ENCODE measurements at places on chromosomes 1 and 21.

DNA sequence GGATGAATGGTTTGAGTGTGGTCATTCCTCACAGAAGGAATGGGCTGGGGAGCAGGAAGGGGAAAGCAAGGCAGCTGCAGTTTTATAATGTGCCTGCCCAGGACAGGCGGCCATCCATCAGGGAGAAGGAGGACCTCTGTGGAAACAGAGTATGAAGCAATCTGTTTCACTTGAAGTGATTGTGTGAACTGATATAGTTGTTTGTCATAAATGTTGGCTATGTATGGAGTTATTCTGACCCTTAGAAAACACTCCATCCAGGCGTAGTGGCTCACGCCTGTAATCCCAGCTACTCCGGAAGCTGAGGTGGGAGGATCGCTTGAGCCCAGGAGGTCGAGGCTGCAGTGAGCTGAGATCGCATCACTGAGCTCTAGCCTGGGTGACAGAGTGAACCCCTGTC lies 46.5 kb downstream of the NENF start:
- peaks cover 12% of the 10 kb centered on the region for H3K36me3 ChIP-seq
- DNase-seq: no peak
- peaks cover 37% of the 10 kb centered on the region for H3K4me1 ChIP-seq
- H3K27me3 ChIP-seq: no peaks in the 10 kb centered on the region
- no peak overlapping the region for H3K4me3 ChIP-seq

GRCh38 chr1:205680073-205680851 lies at the start of gene SLC45A3:
SLC45A3 (minus strand) TSS chr1:205680509; CDS start chr1:205664656, 15,853 bp downstream.
- DNase-seq: peak; percentile 51
- peak within 1 kb of the TSS; percentile 70 for H3K27ac ChIP-seq
- H3K36me3 ChIP-seq: peaks cover 27% of the 10 kb centered on the region
- peak within 1 kb of the TSS; percentile 91 for H3K4me3 ChIP-seq
- peaks cover 30% of the 10 kb centered on the region for H3K4me1 ChIP-seq

DNA sequence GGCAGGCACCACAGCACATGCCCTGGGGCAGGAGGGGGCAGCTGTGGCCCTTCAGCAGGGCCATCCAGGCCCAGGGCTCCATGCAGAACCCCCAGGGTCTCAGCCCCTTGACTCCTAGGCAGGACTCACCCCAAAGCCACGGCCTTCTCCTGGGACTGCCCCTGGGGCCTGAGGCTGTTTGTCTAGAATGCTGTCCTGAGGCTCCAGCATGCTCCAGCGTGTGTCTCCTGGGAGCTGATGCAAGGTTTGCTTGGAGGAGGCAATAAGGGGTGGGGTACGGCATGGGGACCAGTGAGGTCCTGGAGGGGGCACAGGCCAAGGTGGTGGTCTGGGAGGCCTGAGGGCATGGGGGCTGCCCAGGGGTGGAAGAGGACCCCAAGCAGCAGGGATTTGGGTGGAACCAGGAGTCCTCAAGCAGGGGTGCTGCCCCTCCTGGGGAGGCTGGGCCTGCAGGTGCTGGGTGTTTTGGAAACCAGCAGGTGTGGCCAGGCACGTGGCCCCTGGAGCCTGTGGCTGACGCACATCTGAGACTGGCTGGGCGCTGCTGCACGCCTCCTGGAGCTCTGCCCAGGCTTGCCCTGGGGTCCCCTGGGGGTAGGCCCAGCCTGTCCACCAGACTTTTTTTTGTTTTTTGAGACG lies 7.8 kb upstream of the CALML6 start:
- H3K4me1 ChIP-seq: peaks cover 5% of the 10 kb centered on the region
- no peak overlapping the region for H3K4me3 ChIP-seq
- no peaks in the 10 kb centered on the region for H3K27me3 ChIP-seq
- peaks cover 14% of the 10 kb centered on the region for H3K36me3 ChIP-seq
- DNase-seq: no peak

GRCh38 chr1:41361495-41362356 lies 492 bp downstream of the FOXO6 start:
- peak overlapping the region; percentile 35 for H3K4me3 ChIP-seq
- DNase-seq: peak; percentile 54
- no peaks in the 10 kb centered on the region for H3K36me3 ChIP-seq
- H3K4me1 ChIP-seq: peaks cover 39% of the 10 kb centered on the region

GRCh38 chr1:52669696-52670095 lies 28.5 kb downstream of the COA7 start:
- H3K27me3 ChIP-seq: no peaks in the 10 kb centered on the region
- peaks cover 8% of the 10 kb centered on the region for H3K4me1 ChIP-seq
- no peak overlapping the region for H3K4me3 ChIP-seq
- H3K36me3 ChIP-seq: peaks cover 3% of the 10 kb centered on the region

DNA sequence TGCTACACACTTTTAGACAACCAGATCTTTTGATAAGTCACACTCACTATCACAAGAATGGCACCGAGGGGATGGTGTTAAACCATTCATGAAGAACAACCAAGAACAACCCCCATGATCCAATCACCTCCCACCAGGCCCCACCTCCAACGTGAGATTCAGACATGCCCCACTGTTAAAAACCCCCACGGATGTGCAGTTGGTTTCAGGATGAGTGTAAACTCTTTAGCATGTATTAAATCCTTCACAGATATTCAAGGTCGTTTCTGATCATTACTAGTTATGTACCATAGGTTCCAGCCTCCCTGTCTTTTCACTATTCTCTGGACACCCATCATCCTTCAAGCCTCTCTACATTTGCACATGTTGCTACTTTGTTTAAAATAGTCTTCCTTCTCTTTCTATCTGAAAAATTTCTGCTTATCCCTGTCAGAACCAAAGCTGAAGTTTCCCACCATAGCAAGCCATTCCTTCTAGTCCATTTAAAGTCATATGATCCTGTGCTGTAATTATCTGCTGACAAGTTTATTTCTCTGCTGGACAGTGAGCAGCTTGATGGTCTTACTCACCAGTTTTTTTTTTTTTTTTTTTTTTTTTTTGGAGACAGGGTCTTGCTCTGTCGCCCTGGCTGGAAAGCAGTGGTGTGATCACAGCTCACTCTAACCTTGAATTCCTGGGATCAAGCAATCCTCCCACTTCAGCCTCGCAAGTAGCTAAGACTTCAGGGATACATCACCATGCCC lies 36.8 kb downstream of the MAP10 start:
- no peak overlapping the region for H3K27ac ChIP-seq
- peaks cover 19% of the 10 kb centered on the region for H3K4me1 ChIP-seq
- no peak overlapping the region for H3K4me3 ChIP-seq
- H3K27me3 ChIP-seq: no peaks in the 10 kb centered on the region
- no peaks in the 10 kb centered on the region for H3K36me3 ChIP-seq

GRCh38 chr1:153699768-153700167 lies 21.3 kb downstream of the NPR1 start:
- no peaks in the 10 kb centered on the region for H3K27me3 ChIP-seq
- no peaks in the 10 kb centered on the region for H3K36me3 ChIP-seq
- no peak overlapping the region for H3K27ac ChIP-seq

DNA sequence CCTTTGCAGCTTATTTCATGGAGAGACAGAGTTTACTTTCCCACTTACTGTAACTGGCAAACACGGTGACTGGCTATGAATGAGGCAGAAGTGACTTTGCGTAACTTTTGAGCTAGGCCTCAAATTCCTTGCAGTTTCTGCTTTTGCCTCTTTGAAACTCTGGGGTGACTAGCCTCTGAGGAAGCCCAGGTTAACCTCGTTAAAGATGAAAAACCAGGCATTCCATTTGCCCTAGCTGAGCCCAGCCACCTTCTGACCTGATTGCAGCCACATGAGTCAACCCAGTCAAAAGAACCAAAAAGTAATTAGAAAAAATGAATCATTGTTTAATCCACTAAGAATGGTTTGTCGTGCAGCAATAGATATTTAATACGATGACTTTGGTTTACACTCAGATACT lies 20.4 kb downstream of the PRMT6 start:
- H3K27me3 ChIP-seq: no peaks in the 10 kb centered on the region
- H3K4me1 ChIP-seq: no peaks in the 10 kb centered on the region
- no peak overlapping the region for H3K4me3 ChIP-seq
- no peaks in the 10 kb centered on the region for H3K36me3 ChIP-seq

- peak; percentile 93 for DNase-seq
- H3K36me3 ChIP-seq: peaks cover 23% of the 10 kb centered on the region
- H3K27me3 ChIP-seq: no peaks in the 10 kb centered on the region
- H3K4me1 ChIP-seq: peaks cover 34% of the 10 kb centered on the region
- no peak overlapping the region for H3K4me3 ChIP-seq
Measured at GRCh38 chr1:151311589-151312331, 15.5 kb downstream of the PI4KB start.

- no peak overlapping the region for H3K27ac ChIP-seq
- peaks cover 11% of the 10 kb centered on the region for H3K4me1 ChIP-seq
- H3K27me3 ChIP-seq: peaks cover 67% of the 10 kb centered on the region
- no peaks in the 10 kb centered on the region for H3K36me3 ChIP-seq
- DNase-seq: no peak
Measured at GRCh38 chr1:38735651-38736161, 123.9 kb downstream of the RRAGC start.

DNA sequence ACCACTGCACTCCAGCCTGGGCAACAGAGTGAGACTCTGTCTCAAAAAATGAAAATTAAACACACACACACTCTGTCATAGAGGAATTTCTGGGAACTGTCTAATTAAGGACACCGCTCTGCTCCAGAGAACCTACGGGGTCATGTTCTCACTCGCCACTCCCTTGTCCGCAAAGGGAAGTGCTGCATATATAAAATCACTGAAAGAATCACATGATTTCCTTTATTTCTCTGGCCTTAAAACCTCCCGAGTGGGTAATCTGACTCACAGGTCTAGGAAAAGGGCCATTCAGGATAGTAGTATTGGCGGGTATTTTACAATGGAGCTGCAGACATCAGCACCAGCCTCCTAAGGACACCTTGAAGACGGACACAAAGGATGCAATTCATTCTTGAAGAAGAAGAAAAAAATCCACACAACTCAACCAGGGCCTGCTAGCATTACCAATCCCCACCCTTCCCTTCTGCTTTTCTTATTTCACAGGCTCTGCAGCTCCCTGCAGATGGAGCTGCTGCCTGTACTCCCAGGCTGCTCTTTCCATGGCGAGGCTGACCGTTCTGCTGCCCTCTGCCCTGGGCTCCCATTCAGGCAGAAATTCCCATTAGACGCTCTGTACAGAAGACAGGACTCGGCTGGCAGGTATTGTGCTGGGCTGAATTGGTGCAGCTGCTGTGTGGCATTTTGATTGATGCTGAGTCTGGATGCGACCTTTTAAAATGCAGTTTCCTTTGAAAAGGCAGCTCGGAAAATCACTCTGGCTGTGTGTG lies 53.3 kb upstream of the FAM89A start:
- H3K36me3 ChIP-seq: no peaks in the 10 kb centered on the region
- no peak overlapping the region for H3K27ac ChIP-seq
- H3K4me3 ChIP-seq: no peak overlapping the region
- no peaks in the 10 kb centered on the region for H3K4me1 ChIP-seq

DNA sequence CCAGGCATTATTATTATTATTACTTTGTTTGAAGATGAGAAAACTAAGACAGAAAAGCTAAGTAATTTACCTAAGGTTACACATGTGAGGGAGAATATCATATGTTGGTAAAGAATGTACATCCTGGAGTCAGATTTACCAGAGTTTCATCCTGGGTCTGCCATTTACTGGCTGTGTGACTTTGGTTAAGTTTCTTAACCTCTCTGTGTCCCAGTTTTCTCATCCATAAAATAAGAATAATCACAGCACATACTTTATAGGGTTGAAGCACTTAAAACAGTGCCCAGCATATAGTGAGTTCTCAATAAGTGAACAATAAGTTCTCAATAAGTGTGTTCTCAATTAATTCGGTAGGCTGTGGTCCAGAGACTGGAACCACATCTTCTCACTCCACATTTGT lies 32.5 kb downstream of the UBE2U start:
- H3K4me3 ChIP-seq: no peak overlapping the region
- no peaks in the 10 kb centered on the region for H3K36me3 ChIP-seq
- H3K27me3 ChIP-seq: no peaks in the 10 kb centered on the region
- H3K27ac ChIP-seq: no peak overlapping the region

DNA sequence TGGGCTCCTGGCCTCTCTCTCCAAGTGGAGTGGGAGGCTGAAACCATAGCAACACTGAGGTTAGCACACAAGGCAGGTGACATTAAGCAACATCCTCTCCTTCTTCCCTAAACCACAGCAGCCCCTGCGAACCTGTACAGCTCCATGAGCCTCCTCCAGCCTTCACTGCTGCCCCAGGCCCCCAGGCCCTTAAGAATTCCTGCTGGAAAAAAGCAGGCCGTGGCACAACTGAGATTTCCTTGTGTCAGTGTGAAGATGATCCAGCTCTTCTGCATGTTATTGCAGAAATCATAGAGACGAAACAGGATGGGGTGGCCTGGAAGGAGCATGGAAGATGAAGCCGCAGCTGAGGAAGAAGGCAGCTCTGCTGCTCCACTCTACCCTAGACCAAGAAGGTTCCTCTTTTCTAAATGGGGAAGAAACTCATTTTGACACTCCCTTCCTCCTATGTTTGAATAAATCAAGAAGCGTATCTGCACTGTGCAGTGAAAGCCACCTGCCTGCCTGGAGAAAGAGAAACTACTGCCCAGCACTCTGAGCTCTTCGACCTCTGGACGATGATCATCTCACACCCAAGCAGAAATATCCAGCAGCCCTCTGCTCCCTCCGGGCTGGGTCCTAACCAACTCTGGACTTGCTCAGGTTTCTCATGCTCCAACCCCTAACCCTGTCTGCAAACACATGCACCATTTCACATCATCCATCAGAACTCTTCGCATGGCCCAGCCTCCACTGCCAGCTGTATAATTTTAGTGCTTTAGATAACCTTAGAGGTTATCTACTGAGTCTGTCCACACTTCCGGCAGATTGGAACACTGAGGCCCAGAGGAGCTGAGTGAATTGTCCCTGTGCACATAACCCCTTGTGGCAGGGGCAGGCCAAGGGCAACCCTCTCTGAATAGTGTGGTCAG lies 20.7 kb downstream of the SH3BP5L start:
- peaks cover 4% of the 10 kb centered on the region for H3K36me3 ChIP-seq
- no peak for DNase-seq
- no peak overlapping the region for H3K27ac ChIP-seq
- H3K27me3 ChIP-seq: no peaks in the 10 kb centered on the region

- H3K36me3 ChIP-seq: no peaks in the 10 kb centered on the region
- peaks cover 25% of the 10 kb centered on the region for H3K27me3 ChIP-seq
Measured at GRCh38 chr1:240189386-240189989, 97.8 kb downstream of the FMN2 start.

DNA sequence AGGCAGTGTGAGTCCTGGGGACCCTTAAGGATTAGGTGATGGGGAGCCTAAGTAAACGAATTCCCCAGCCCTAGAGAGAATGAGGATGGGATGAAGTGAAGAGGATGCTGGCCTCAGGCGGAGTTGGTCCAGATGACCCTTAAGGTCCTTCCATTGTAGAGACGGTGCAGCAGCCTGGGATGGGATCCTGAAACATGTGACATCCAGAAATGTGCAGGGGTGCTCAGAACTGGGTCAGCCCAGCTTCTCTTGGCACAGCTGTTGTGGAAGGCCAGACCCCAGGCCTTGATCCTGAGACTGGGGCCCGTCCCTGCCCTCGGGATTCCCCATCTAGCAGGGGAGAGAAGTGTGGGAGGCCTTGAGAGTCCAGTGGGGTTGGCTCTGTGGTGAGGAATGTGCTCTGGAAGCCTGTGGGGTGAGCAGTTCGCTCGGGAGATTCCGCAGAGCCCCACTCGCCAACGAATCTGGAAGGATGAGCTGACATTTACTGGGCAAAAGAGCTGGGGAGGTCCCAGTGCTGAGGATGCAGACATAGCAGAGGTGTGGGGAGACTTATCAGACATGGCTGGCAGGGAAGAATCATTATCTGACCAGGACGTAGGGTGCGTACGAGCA lies 28.1 kb downstream of the A3GALT2 start:
- H3K27ac ChIP-seq: no peak overlapping the region
- no peak for DNase-seq
- no peaks in the 10 kb centered on the region for H3K4me1 ChIP-seq
- H3K27me3 ChIP-seq: no peaks in the 10 kb centered on the region
